ENCODE measurements at places on chromosomes 6 and 20.

DNA sequence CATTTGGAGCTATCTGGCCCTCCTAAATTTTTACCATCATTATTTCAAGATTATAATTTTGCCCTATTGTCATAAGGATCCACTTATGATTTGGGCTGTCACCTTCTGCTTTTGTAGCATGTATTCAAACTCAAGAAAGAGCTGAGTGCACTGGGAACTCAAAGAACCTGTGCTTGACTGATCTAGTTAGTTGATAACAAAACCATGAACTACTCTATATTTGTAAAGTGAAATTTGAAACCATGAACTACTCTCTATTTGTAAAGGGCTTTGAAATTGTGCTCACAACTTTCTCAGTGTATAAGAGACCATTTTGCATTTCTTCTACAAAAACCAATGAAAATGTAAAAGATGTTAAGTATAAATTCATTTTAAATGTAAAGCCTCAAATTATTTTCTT lies 77.5 kb upstream of the POPDC3 start:
- DNase-seq, result no peak

- no peak for DNase-seq
Observed at GRCh38 chr6:41780551-41781365, at the start of gene PRICKLE4. Gene PRICKLE4 (plus strand): TSS chr6:41780782. CDS start chr6:41783474, 2,692 bp downstream.

- DNase-seq, result no peak
Observed at GRCh38 chr6:129672341-129672682, 37.7 kb downstream of the ARHGAP18 start.

GRCh38 chr6:131001111-131001736 lies 61.8 kb downstream of the EPB41L2 start:
- no peak for DNase-seq

DNA sequence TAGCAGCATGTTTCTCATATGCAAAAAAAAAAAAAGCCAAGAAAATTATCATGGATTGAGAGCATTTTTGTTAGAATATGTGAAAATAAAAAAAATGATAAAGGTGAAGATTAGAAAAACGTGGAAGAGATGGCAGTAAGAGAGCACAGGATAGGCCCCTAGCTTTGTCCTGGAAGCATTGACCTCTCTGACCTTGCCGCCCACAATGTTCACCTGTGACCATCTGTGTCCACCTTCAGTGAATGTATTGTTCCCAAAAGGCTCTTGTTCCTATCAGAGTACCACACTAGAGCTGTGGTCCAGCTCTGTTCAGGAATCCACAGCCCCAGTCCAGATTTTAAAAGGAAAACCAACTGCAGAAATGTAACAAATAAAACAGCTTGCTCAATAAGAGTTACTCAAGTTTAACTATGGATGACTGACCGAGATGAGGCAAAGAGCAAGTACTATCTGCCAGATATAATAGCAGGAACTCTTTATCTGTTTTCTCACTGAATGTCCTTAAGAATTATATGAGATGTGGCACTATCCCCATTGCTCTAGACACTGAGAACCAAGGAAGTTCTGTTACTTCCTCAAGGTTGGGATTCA lies 287.7 kb upstream of the STXBP5 start:
- DNase-seq, result no peak

DNA sequence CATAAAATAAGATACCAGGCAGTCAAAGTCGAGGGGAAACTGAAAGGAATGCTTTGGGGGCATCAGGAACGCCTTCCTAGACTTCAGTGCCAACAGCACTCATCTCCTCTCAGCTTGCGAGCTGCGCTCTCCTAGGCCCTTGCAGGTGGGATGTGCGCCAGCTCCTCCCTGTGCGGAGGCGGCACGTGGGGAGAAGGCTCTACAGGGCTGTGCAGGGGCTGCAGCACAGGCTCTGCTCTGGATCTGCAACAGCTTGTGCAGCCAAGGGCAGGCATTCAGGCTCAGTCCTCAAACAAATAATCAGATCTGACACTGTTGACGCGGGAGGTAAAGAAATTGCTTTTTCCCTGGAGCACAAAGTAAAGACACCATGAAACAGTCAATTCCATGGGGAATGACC lies 144.8 kb downstream of the TTLL2 start:
- no peak for DNase-seq

DNA sequence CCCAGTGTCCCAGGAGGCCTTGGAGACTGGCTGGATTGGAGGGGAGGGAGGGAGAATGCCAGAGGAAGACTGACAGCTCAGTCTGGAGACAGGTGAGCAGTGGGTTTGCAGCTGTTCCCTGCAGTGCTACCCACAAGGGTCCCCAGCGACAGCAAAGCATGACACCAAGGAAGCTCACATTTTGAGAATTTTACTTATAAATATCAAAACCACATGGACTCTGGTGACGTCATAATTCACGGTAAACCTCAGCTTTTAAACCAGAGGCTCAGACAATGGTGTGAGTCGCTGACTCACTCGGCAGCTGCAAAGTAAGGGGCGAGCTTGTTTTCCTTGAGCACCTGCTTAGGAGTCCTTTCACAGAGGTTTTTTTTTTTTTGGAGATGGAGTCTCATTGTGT lies 65.2 kb downstream of the THBS2 start:
- DNase-seq, result no peak

DNA sequence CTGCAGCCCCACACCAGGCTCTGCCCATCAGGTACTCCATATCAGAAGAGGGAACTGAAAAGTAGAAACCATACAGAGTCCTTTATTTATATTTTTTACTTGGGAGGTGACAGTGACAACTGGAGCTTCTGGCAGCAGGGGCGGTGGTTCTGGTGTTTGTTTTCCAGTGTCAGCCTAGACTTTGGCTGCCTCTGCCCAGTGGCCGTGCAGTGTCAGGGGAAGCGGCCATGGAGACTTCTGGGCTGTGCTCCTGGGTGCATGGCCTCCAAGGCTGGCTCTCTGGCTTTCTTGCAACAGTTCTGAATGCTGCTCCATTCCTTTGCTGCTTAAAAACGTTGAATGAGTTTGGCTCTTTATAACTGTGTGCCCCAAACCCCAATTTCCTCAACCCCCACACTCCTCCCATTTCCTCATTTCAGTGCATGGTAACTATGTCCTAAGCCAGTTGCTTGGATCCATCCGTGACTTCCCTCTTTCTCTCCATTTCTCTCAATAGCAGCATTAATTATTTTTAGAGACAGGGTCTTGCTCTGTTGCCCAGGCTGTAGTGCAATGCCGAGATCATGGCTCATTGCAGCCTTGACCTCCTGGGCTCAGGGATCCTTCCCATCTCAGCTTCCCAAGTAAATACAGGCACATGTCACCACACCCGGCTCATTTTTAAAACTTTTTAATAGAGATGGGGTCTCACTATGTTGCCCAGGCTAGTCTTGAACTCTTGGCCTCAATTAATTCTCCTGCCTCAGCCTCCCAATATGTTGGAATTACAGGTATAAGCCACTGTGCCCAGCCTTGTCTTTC lies 141.1 kb upstream of the SGK1 start:
- DNase-seq, result no peak

- DNase-seq, result no peak
Observed at GRCh38 chr6:149052350-149053106, 265.0 kb upstream of the TAB2 start.

DNA sequence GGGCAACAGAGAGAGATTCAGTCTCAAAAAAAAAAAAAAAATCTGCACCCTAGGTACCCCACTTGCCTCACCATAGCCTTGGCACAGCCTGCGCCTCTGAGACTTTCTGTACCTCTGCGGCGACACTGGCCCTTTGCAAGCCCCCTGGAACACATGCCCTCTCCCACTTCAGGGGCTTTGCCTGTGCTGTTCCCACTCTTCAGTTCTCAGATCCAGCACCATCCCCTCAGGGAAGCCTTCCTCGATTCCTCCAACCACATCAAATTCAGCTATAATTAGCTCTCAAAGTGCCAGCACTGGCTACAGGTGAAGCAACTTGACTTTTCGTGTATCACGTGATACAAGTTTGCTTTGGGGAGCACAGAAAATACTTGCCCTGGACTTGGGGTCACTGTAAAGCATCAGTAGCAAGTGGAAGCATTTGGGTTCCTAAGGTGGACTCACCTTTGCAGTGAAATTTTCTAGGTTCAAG lies 2.1 kb upstream of the UBE2V1 start:
- no peak for DNase-seq

DNA sequence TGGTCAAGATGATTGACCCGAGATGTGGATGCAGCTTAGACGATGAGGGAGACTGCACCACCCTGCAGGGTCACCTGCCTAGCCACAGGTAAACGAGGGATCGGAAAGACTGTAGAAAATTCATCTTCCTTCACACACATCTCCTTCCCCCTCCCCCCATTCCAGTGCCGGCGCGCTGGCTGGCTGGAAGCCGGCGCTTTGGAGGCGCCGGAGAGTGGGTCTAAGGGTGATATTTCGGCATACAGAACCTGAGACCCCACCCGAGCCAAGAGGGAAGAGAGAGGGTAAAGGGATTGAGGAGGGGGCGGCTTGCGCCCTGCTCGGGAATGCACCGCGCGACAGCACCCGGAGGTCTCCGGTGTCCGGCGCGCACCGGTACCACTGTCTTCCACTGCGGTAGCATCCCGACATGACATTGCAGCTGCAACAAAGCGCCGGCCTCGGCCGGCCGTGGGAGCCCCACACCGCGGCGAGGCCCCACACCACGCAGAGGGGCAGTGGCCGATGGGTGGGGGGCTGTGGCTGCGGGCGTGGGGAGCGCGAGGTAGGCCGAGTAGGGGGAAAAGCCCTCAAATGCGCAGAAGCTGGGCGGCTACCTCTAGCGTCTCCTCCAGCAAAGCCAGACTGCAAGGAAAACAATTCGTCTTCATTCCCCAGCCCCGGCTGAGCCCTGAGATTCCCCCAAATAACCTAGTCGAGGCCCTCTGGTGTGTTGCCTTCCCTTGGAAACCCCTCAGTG lies 984 bp downstream of the TNFRSF21 start:
- peak; percentile 66 for DNase-seq

- DNase-seq, result no peak
Observed at GRCh38 chr6:157056275-157056674, 267.0 kb downstream of the TMEM242 start.

DNA sequence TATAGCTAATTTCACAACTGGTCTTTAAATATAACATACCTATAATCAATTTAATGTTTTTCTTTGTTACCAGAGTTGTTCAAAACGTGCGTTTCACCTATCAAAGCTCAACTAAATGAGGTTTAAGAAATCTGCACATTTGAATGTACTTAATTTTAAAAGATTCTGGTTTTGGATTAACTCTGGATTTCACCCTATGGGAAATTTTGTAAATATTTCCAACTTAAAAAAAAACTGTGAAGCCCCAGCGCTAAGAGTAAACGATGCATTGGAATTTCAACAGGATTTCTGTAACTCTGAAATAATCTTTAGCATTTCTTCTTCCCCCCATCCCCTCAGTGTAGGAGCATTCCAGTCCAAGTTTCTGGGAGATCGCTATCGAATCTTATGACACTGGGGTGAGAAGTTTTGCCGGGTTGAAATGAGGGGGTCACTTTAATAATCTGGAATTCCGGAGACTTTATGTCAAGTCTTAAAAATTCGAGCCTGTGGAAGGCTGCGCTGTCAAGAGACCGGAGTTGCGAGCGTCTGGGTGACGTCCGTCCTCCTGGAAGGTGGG lies 643 bp upstream of the MAP3K4 start:
- peak; percentile 35 for DNase-seq

DNA sequence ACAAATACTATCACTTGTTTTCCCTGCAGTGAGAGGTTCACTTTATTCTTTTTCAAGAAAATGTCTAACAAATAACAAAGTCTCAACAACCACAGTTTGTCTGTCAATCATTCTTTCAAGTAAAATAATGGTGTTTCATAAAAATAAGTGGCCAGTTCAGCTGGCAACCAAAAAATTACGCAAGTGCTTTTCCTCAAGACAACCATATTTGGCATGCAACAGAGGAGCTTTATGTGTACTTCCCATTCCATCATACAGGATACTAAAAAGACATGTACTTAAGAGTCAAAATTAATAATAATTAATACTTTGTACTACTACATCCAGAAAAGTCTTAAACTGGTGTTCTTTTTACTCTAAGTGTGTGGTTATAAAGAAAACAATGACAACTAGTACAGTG lies 34.6 kb downstream of the ATG5 start:
- no peak for DNase-seq

Data from KG1 (cell line).